ENCODE measurements at places on chromosomes 5 and 9.

GRCh38 chr5:54981928-54982327 lies 3.5 kb downstream of the ESM1 start:
- DNase-seq: no peak

DNA sequence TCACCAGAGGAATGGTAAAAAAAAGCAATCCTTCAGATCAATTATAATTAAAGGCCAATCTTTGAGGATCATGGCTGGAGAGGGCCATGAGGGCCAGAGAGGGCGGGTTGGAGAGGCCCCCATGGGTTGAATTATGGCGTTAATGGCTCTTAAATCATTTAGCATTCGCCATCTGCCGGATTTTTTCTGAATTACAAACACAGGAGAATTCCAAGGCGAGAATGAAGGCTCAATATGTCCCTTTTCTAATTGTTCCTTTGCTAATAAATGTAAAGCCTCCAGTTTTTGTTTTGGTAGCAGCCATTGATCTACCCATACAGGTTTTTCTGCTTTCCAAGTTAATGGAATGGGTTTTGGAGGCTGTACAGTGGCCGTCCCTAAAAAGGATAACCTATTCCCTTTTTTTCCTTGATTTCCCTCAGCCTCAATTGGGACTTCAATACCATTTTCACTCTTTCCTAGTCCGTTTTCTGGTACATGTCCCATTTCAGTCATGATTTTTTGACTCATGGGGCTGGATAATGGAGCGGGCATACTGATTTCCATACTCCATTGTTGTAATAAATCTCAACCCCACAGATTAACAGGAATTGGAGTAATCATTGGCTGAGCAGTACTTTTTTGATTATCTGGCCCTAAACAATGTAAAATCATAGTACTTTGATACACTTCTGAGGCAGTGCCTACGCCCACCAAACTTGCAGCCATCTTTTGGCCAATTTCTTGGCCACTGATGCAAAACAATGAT lies 6.7 kb upstream of the TMEM141 start:
- DNase-seq: peak; percentile 45

- no peak for DNase-seq
Measured at GRCh38 chr5:170508036-170508435, 4.2 kb downstream of the KCNIP1 start.

GRCh38 chr5:168658394-168658793 lies 79.2 kb upstream of the PANK3 start:
- DNase-seq: no peak

- DNase-seq: peak; percentile 37
Measured at GRCh38 chr9:121133104-121133816, 58.5 kb downstream of the CNTRL start.

DNA sequence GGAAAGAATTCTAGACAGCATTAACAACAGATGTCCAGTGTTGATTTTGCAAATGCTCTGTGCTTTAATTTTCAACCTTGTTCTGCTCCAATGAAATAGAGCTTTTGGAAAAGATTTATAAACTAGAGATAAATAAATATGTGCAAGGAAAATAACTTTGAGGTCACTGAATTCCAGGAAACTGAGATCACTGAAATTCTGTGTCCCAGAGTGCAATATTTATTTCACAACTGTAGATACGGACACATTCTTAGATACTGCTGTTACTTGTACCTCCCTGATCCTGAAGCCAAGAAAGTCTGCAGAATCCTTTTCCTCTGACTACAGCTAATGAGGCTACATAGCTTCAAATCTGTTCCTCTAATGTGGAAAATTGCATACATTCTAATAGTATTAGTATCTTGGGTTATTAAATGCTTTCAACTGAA lies 222.9 kb downstream of the DOCK8 start:
- no peak for DNase-seq

GRCh38 chr5:174777111-174777510 lies 52.7 kb downstream of the MSX2 start:
- DNase-seq: no peak

- DNase-seq: no peak
Measured at GRCh38 chr9:68522131-68522530, 18.6 kb downstream of the TMEM252 start.

- DNase-seq: no peak
Measured at GRCh38 chr5:6603643-6604042, 29.2 kb downstream of the NSUN2 start.

DNA sequence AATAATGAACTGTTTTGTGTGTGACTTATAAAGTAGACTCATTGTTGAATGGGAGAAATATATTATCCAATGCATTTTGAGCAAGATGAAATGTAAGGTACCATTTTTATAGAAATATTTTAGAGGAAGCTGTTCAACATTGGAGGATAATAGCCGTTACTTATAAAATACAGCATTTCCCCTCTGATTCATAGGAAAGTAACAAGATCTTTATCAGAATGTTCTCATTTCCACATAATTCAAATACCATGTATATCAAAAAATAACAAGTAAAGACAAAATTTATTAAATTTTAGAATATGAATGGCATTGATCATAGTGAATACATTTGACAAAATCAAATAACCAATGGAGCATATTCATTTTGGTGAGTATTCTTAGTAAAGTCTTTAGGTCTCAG lies 346.7 kb upstream of the PTGER4 start:
- DNase-seq: no peak

GRCh38 chr5:128053291-128053954 lies 30.1 kb upstream of the SLC12A2 start:
- no peak for DNase-seq

- no peak for DNase-seq
Measured at GRCh38 chr5:77181173-77181572, 29.3 kb upstream of the PDE8B start.

DNA sequence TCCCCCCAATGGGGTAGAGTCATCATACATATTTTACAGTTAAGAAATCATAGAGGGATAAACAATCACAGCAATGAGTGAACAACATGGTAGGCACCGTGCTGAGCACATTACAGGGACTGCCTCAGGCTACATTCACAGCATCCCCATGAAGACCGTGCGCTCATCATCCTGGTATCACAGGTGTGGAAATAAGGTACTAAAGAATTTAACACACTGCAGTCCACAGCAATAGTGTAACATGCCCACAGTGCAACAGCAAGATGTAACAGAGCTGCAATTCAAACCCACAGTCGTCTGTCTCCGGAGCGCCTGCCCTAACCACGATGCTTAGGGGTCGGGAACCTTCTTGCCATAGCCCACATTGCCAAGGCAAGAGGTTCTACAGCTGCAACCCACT lies 5.6 kb downstream of the SLIT3 start:
- DNase-seq: no peak

- no peak for DNase-seq
Measured at GRCh38 chr9:118882684-118883083, 486.6 kb downstream of the BRINP1 start.

DNA sequence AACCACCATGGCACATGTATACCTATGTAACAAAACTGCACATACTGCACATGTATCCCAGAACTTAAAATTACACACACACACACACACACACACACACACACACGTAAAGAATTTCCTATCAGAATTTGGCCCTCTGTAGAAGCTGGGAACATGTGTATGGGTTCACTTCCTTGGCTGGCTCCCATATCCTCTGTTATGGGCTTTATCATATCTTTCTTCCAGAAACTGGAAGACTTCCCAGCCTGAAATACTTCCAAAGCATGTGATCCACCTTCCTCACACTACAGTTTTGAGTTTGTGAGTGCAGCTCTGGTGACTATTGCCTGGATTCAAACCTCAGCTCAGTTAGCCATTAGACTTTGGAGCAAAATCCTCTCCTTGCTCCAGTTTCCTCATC lies 78.6 kb upstream of the GDNF start:
- no peak for DNase-seq

GRCh38 chr9:117643288-117643654 lies 60.9 kb upstream of the TLR4 start:
- DNase-seq: peak; percentile 19

- DNase-seq: no peak
Measured at GRCh38 chr9:75918154-75918553, 27.7 kb downstream of the PCSK5 start.

GRCh38 chr5:95907067-95907705 lies 54.5 kb downstream of the ELL2 start:
- no peak for DNase-seq

DNA sequence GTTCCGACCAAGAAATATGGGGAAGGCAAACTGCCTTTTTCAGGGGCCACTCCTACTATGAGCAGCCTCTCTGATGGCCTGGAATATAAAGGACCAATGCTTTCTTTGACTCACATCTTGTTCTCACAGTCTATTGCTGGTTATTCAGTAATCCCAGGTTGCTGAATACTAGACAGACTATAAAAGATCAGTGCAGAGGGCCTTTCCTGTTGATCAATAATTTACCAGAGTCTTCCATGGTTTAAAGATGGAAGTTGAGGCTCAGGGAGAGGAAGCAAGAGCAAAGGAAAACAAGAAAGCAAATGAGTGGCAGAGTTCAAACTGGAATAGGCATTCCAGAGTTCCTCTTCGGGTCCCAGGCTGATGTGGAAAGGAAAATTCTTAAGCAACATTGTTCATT lies 62.9 kb downstream of the FBXO38 start:
- DNase-seq: no peak

- no peak for DNase-seq
Measured at GRCh38 chr9:133323991-133324703, 11.8 kb downstream of the SURF6 start.

DNA sequence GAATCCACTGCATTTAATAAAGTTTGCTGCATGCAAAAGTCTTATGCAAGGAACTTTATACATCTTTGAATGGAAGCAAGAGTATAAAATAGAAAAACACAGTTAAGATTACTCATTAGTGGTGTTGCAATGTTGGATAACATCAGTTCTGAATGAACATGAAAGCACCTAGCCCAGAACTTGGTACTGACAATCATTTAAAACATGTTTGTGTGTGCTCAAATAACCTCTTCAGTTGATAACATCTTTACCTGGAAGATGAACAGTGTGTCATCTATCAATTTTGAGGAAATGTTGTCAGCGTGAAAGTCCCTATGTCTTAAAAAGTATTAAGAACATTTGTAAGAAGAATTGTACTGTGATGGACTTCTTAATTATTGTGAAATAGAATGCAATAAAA lies 370.4 kb upstream of the GRAMD2B start:
- DNase-seq: no peak

GRCh38 chr9:12719431-12719830 lies 26.2 kb downstream of the TYRP1 start:
- peak; percentile 55 for DNase-seq

DNA sequence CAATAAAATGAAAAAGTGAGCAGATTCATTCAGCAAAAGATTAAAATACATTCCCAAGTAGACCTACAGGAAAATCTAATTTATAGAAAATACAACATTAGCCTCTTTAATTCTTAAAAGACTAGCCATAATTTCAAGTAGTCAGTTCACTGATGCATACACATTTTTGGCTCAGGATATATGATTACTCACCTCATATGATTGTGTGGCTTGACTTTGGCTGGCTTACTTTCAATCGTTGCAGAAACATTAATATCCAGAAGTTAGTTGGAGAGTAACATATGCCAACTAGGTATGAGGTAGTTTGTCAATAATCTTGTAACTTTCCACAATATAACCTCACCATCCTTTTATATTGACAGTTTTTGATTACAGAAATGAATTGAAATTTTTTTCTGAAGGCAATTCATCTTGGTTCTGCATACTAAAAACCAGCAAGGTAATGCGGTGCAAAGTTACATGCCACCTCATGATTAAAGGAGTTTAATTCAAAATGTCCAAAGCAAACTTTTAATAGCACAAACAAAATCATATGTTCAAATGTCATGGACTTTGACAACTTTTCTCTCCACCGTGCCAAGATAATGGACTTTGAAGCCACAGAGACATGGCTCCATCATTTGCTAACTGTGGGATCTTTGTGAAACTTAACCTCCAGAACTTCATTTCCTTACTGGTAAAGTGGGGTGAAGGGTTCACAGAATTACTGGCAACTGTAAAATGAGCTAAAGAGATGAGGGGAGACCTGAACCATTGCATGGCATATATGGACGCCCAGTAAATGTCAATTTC lies 76.6 kb upstream of the PAM start:
- no peak for DNase-seq

GRCh38 chr5:78665534-78665933 lies 17.0 kb upstream of the LHFPL2 start:
- no peak for DNase-seq
